ENCODE measurements at places on chromosomes 4 and X.

DNA sequence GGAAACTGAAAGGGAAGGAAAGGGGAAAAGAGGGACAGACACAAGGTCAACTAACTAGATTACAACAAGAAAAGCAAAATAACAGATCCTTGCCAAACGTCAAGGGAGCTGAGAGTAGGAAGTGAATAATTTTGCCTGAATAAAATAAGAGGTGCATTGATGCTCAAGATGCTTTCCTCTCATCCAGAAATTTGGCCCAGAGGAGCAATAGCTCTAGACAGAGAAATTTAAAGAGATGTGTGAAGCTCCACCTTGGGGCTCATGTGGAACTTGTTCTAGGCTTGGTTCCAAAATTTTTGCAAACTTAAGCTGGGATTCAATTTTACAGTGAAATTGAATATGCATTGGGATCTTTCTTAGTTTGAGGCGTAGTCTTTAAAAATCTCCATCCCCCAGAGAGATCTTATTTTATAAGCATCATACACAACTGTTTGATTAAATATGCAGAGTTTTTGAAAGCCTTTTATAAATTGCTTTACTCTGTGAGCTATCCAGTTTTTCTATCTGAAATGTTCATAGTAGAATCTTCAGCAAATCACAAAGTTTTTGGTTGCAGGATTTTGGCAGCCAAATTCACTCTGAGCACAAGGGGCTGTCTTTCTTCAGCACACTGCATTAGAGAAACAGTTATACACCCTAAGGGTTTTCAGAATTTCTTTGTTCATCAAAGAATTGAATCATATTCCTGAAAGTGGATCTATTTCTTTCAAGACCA, 1159.5 kb downstream of the ADGRL3 start:
- DNase-seq: no peak

GRCh38 chr4:133776961-133777360, 424.6 kb downstream of the PABPC4L start:
- no peak for DNase-seq

DNA sequence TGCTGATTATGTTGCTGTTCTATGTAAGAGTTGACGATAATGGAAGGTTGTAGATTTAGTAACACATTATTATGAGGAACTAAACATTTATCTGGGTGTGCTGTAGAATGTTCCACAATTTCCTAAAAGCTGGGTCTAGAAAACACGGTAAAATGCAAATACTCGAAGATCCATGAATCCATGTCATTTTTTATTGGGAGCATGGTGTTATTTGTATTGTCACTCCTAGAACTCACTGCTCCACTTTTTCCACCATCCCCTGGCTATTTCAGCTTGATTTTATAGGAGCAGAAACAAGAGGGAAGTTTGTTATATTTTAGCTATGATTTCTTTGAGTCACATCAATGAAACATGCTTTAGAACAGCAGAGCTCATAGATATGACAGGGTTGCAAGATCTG, 155.0 kb upstream of the ANK2 start:
- DNase-seq: no peak

- no peak for DNase-seq
Measured at GRCh38 chr4:15340902-15341732, 86.7 kb upstream of the C1QTNF7 start.

GRCh38 chr4:146654687-146655520, 16.2 kb downstream of the POU4F2 start:
- peak; percentile 29 for DNase-seq

- peak; percentile 59 for DNase-seq
Measured at GRCh38 chrX:68511255-68511654, 12.4 kb downstream of the YIPF6 start.

- DNase-seq: no peak
Measured at GRCh38 chr4:7798178-7798995, 141.3 kb downstream of the AFAP1 start.

- DNase-seq: no peak
Measured at GRCh38 chr4:109313168-109314133, 11.0 kb upstream of the COL25A1 start.

DNA sequence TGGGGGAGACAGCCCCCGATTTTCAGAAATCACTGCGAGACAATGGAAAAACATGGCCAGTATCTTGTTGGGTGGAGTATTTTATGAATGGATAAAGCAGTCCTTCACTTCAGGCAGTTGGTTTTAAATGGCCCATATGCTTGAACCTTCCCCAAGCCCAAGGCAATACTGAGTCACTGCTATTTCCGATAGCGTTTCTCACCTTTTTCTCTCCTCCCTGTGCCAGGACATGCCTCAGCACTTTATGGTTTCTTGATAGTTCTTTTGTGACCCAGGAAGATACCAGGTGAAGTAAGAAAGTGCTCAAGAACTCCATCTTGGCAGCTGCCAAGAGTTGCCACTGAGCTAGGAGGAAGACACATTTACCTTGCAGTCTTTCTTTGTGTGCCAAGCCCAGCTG, 26.8 kb upstream of the ESX1 start:
- no peak for DNase-seq

- no peak for DNase-seq
Measured at GRCh38 chr4:89416960-89417359, 109.4 kb upstream of the GPRIN3 start.

DNA sequence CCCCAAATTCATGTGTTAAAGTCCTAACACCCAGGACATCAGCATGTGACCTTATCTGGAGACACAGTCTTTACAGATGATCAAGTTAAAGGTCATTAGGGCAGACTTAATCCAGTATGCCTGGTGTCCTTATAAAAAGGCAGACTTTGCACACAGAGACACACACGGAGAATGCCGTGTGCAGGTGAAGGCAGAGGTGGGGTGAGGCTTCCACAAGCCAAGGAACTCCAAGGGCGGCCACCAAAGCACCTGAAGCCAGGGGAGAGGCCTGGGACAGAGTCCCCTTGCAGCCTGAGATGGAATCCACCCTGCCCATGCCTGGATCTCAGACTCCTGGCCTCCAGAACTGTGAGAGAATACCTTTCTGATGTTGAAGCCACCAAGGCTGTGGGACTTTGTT, 26.1 kb upstream of the SORCS2 start:
- no peak for DNase-seq

DNA sequence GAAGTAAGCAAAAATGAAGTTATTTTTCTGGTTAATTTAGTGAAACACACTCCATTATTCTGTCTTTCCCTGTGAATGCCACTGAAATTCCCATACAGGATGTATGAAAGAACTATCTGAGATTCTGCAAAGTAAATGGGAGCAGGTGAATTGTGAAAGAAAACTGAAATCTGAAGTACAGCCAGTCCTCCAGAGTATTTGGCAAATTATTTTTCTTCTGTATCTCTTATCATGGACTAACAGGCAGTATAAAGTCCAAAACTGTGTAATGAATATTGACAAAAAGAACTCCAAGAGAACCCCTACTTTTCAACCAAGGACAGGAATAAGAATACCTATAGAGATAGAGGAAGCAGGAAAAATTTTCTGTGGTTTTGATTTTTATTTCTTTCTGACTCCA, 40.8 kb upstream of the AR start:
- DNase-seq: no peak

- no peak for DNase-seq
Measured at GRCh38 chr4:26840786-26841185, 19.9 kb upstream of the STIM2 start.

DNA sequence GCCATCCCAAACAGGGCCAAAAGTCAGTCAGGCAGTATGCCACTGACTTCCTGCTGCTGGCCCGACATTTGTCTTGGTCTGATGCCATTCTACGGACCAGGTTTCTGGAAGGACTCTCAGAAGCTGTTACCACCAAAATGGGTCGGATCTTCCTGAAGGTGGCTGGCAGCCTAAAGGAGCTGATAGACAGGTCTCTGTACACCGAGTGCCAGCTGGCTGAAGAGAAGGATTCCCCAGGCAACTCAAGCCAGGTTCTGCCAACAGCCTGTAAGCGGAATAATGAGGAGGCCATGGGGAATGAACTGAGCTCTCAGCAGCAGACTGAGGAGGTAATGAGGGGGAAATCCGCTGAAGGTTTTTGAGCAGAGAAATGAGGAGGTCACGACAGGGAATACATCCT, 95.7 kb downstream of the RTL9 start:
- DNase-seq: no peak

DNA sequence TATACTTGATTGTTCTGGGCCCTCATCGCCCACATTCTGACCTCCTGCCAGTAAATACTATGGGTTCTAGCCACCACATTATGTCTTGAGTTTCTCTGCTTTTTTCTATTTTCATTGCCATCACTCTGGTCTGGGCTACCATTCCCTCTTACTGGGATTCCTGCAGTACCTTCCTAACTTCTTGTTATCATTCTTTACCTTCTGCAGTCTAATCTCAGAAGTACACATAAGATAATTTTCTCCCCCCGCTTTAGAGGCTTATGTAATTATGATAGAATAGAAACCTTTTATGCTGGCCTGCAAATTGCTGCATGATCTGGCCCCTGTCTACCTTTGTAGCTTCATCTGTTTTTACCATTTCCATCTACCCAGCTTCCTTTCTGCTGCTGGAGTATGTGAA, 19.2 kb downstream of the STIM2 start:
- DNase-seq: no peak

- no peak for DNase-seq
Measured at GRCh38 chr4:853416-853781, 27.5 kb upstream of the CPLX1 start.

- DNase-seq: no peak
Measured at GRCh38 chr4:35966566-35966965, 277.7 kb downstream of the ARAP2 start.

GRCh38 chr4:38099908-38100407, 139.8 kb downstream of the PTTG2 start:
- no peak for DNase-seq

DNA sequence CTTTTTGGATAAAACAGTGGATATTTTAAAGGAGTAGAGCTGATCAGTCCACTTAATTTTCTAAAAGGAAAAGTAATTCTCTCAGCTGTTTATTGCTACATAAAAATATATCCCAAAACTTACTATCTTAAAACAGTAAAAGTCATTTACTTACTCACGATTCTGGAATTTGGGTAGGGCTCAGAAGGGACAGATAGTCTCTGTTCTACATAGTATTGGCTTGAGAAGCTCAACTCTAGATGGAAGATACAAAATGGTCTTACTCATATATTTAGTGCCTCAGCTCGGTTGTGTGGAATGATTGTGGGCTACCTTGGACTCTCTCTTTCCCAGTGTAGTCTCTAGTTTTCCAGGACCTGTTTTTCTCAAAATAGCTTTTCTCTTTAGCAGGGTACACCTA, 691.5 kb upstream of the POU3F4 start:
- DNase-seq: no peak

GRCh38 chr4:153258750-153259149, 54.5 kb downstream of the TRIM2 start:
- DNase-seq: no peak

- DNase-seq: no peak
Measured at GRCh38 chr4:63233671-63234070, 1175.6 kb downstream of the TECRL start.

GRCh38 chr4:22454955-22455354, 60.9 kb downstream of the ADGRA3 start:
- DNase-seq: no peak

DNA sequence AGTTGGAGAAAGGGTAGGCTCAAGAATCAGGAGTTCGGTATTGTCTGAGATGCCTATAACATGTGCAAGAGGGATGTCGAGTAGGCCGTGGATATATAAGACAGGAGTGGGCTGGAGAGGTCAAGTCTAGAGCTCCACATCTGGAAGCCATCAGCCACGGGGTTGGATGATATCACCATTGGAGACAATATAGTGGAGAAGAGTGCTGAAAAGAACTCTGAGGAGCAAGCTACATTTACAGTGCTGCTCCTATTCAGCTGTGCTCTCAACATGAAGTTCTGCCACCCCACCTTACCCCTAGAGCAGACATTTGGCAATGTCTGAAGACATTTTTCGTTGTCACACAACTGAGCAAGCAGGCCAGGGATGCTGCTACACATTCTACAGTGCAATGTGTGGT, 20.9 kb upstream of the PLAC1 start:
- DNase-seq: no peak

- no peak for DNase-seq
Measured at GRCh38 chr4:2280531-2281300, 18.8 kb upstream of the MXD4 start.

DNA sequence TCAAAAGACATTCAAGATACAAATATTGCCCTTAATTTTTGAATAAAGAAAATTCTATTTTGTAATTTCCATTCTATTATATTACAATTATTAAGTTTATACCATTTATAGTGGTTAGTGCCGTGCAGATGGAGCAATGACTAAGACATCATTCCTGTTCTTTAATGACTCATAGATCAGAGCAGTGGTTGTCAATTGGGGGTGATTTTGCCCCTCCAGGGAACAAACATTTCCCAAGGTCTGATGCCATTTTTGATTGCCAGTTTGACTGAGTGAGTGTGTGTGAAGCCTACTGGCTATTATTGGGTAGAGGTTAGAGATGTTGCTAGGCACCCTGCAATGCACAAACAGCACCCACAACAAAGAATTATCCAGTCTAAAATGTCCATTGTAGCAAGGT, 97.9 kb upstream of the DDIT4L start:
- no peak for DNase-seq

DNA sequence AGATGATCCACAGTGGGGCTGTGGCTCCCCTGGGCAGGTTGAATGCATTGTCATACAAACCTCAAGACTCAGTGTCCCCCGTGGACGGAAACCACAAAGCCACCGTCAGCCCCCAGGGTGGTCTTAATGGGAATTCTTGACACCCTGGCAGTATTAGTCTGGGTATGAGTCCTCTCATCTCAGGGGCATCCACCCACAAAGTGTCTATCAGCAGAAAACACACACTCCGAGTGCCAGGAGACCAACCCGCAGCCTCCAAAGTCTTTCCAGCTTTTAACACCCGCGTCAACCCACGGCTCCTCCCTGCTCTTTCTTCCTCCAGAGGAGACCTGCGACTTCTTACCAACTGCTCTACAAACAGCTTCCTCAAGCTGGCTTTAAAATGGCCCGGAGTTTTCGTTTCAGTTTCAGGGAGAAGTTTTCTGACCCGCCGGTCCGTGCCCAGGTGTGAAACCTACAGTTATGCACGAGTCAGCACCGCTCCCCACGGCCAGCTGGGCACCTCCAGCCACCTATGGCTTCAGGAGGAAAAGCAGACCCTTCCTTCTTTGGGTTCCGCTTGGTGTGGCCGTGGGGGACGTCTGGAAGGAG, 14.4 kb upstream of the ASMTL start:
- DNase-seq: peak; percentile 68

GRCh38 chr4:142383800-142384470, 462.2 kb downstream of the INPP4B start:
- no peak for DNase-seq

DNA sequence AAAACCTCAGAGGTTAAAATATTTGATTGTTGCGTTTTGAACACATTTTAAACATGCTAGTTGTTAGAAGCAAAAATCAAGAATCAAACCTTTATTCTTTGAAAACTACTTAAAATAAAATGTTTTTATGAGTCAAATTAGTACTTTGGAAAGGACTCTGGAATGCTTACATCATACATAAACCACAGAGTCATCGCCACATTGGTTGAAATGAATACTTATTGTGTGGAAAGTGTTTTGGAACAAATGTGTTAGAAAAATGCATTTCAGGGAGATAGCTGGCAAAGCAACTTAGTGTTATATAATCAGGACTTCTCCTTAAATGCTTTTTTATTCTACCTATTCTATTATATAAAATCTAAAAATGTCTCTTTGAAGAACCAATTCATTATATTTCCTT, 49.4 kb upstream of the CAMK2D start:
- DNase-seq: no peak

- no peak for DNase-seq
Measured at GRCh38 chr4:33841120-33841519, 2403.2 kb downstream of the ARAP2 start.

- DNase-seq: peak; percentile 60
Measured at GRCh38 chrX:13506574-13506973, 62.8 kb upstream of the EGFL6 start.
